Right renal cortex interstitium (tissue), 3 donors: ENCODE measurements at places on chromosomes 5 and 9. TPM values are rescaled to one million over a fixed set of nuclear protein-coding genes. Genes with fewer than 3 reads are reported as not detected.

DNA sequence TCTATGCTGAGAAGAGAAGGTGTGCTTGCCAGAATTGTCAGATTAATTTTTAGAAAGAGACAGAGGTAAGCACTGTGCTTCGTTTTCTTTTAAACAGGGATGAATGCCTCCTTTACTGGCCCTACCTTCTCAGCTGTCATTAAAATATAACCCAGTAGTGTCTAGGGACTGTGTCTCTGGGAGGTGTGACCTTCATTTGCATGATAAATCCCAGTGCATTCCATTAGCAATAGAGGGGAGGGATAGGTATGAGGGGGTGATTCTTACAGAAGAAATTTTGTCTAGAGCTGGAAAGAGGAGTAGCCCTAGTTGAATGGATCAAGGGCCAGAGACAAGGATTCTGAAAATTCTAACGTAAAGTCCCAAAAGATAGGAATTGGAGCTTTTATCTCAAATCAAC lies 351.5 kb downstream of the BNC2 start:
- no peak for DNase-seq

The SPINK5 gene
- polyA plus RNA-seq, result 0.61 TPM

DNA sequence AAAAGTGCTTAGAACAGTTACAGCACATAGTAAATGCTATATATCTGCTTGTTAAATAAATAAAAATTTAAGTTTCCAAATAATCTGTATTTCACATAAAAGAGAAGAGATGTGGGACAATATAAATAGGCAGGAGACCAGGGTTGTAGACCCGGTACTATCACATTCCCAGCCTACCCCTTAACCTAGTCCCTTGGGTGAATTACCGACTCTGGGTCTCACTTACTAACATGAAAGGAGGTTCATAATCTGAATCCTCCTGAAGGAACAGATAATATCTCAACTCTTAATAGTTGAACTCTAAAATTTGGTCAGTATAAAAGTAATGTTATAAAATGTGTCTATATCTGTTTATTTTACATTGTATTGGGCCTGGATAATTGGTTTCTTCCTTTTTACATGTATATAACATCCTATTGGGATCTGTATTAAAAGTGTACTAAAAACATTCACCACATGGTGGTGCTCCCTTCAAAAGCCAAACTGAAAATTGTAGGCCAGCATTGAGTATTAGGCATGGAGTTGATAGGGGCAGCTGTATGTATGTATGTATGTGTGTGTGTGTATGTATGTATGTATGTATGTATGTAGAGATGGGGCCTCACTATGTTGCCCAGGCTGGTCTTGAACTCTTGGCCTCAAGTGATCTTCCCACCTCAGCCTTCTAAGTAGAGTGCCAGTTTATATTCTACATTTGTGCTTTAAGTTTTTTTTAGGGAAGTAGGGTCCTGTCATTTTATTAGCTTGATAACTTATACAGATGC lies 64.2 kb upstream of the ABL1 start:
- no peak for DNase-seq

The ENHO gene
- 1.8 TPM for polyA plus RNA-seq

The SPATA31D4 gene
- not detected for polyA plus RNA-seq

- peak; percentile 43 for DNase-seq
Measured at GRCh38 chr9:69874301-69875060, 53.9 kb downstream of the CFAP95 start.

GRCh38 chr5:141121563-141121962 lies at the start of gene PCDHB4:
Gene PCDHB4, plus strand, starts transcription at chr5:141121818. Its CDS starts 181 bp downstream, at chr5:141121999.
- no peak for DNase-seq

The HSPB3 gene
- 0.28 TPM for polyA plus RNA-seq

GRCh38 chr5:39191216-39191615 lies 28.1 kb downstream of the FYB1 start:
- no peak for DNase-seq

The GARIN3 gene
- not detected for polyA plus RNA-seq

The BSPRY gene
- polyA plus RNA-seq, result 9.7 TPM

- DNase-seq, result no peak
Measured at GRCh38 chr5:169089343-169089742, 211.6 kb downstream of the SLIT3 start.

- no peak for DNase-seq
Measured at GRCh38 chr9:101465326-101465915, 29.8 kb upstream of the ALDOB start.

- DNase-seq, result no peak
Measured at GRCh38 chr9:132163457-132163875, 1.6 kb downstream of the NTNG2 start.

- no peak for DNase-seq
Measured at GRCh38 chr9:121744687-121745395, 93.4 kb downstream of the DAB2IP start.

- no peak for DNase-seq
Measured at GRCh38 chr5:72599065-72599433, 91.8 kb upstream of the ZNF366 start.

- no peak for DNase-seq
Measured at GRCh38 chr9:33202552-33203201, 35.5 kb upstream of the B4GALT1 start.

The CBY3 gene
- polyA plus RNA-seq, result 0.65 TPM

The NUTM2F gene
- polyA plus RNA-seq, result not detected

GRCh38 chr9:20508242-20508641 lies 114.1 kb downstream of the MLLT3 start:
- DNase-seq, result no peak

DNA sequence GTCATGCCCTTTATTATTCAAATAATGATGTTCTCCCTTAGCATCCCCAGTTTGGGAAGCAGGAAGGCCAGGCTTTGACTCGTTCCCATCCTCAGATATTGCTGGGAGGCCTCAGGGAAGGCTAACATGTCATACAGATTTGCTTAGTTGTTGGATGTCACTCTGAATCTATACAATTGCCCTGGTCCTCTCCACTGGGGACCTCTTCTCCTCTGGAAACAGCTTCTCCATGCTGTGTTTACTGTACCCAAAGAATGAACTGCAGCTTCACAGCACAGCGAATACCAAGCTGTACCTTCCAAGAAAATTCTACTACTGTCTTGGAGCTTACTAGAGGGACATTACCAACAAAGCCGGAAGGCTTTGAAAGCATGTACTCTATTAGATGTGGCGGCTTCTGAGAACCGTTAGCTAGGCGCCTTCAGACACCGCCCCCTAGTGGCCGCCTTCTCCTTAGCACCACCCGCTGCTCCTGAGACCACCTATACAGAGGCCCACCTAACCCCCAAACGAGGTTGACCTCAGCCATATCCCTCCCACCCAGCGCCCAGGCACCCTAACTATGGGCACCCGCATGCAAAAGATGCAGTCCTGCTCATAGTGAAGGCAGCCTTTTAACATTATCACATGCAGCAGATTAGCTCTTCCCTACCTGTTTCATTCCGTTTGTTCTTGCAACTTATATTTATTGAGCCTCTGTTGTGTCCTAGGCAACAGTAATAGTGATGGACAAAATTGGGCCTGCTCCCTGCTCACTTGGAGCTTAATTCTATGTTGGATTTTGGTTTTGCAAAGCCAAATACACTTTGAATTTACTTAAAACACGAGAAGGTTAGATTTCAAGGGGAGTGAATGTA lies 34.9 kb upstream of the FOXI1 start:
- DNase-seq, result no peak

DNA sequence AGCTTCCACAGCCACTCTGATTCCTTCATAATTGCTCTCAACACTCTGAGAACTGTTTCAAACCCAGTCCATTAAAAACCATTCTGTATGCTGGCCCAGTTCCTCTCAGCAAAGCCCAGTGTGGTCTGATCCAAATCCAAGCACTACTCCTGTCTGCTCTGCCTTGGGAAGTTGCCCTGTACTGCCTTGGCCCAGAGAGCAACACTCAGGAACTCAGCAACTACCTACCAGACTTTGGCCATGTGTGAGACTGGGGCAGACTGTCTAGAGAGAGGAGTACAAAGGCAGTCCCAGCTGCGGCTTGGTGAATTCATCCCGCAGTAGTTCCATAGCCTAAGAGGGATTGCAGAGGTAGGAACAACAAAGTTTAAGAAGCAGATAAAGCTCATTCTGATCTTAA lies 214.4 kb downstream of the MCTP1 start:
- no peak for DNase-seq

DNA sequence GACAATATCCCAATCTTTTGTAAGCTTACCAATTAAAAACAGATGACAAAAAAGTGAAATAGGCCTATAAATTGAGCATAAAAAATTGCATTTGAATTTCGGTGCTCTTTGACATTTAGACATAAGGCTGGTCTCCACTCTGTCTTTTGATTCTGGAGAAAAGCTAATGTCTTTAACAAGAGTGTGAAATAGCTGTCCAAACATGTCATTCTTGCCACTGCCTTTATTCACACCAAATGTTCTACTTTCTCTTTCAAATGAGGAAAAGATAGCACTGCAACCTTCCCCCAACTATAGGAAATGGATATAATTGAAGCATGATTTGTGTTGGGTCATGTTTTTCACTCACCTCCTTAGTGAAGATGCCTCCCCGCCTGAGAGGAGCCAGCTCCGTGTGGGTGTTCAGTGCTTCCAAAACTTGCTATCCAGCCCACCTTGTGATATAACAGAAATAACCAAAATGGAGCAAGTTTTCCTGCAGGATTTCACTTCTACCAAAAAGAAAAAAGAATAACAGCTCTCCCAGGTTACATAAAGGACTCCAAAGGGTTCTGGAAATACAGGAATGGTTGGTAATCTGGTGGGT lies 55.2 kb upstream of the STK32A start:
- DNase-seq, result no peak

DNA sequence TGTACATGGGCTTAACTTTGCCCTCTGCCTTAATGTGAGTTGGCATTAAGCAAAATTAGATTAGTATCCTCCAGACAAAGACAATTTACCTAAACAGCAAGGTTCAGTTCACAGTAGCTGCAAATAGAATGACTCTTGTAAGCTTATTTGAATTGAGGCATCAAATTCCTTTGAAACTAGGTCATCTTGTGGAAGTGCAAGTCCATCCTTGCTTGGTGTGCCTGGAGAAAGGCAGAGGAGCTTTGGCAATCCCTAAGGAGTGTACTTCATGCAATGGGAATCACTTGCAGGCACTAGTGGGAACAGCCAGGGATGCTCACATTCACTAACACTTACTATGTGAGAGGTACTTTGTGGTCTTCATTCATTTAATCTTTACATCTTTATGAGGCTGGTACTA lies 118.3 kb downstream of the DRD1 start:
- DNase-seq, result no peak

- DNase-seq, result no peak
Measured at GRCh38 chr5:125112196-125112595, 365.8 kb upstream of the ZNF608 start.

The ASPN gene
- polyA plus RNA-seq, result 16.4 TPM

The DAB2IP gene
- 46.6 TPM for polyA plus RNA-seq

GRCh38 chr9:93319992-93320500 lies 131.4 kb upstream of the FAM120A start:
- DNase-seq, result no peak

- DNase-seq, result no peak
Measured at GRCh38 chr9:2299156-2299842, 284.2 kb downstream of the SMARCA2 start.

DNA sequence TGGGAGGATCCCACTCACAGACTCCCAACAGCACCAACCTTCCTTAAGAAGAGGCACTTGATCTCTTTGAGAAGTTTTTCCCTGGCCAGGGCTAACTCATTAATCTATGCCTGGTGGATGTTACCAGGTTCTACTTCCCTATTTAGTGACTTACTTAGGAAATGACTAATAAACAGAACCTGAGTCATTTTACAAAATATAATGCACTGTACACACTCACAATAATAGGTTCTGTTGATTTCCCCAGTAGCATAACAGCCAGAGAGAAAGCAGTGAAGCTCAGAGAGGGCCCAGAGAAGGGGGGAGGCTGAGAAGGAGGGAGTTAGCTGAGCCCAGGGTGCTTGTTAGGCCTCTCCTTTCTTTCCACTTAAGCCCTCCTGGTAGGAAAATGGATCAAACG lies 27.1 kb downstream of the FRMD3 start:
- no peak for DNase-seq

GRCh38 chr5:124056991-124057723 lies 545.2 kb downstream of the CSNK1G3 start:
- peak; percentile 60 for DNase-seq

GRCh38 chr5:73997960-73998359 lies 372.0 kb downstream of the ARHGEF28 start:
- DNase-seq, result no peak

- DNase-seq, result no peak
Measured at GRCh38 chr9:126401107-126401506, 74.5 kb downstream of the MVB12B start.

DNA sequence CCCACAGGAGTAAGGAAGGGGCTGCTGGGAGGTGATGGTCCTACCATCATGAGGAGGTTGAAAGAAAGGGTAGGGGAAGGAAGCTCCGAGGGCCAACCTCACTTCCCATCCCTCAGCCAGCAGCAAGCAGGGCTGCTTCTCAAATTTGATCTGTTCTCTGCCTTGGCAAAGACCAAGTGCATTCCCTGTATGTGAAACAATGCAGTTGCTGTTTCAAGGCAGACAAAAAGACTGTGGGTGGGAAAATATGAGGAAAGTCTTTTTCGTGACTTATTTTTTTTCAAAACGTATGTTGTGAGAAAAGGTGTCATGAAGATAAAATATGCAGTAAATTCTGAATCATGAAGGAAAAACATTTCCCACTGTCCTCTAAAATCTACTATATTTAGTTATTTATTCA lies 165.9 kb downstream of the ARSB start:
- no peak for DNase-seq

DNA sequence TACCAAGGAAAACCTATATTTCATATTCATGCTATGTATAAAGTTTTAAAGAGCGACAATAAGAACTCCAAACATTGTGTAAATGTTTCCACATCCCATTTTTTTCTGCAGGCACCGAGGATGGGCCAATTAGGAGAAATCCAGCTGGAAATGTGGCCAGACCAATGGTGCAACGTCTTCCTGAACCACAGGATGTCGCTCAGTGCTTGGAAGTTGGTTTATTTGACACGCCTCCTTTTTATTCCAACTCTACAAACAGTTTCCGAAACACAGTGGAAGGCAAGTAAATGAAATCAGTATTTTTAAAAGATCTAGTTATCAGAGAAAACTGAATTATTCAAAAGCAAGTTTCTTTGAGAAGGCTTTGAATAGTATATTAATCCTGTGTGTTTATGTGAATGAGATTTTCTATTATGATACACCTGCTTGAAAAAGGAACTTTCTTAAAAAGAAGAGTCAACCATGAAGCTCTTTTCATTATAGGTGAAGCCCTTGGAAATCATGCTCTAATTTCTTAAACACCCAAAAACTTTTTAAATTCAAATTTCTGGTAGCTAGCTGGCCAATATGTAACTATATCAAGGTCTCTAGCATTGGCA lies 9.1 kb downstream of the TYRP1 start:
- peak; percentile 30 for DNase-seq

- DNase-seq, result no peak
Measured at GRCh38 chr5:77635917-77636640, 2.4 kb downstream of the OTP start.

The FOXD4L6 gene
- polyA plus RNA-seq, result not detected

GRCh38 chr5:22070186-22070728 lies 782.9 kb downstream of the CDH12 start:
- DNase-seq, result no peak
